ENCODE measurements at places on chromosomes 3 and 15.
A peak's percentile ranks its signal among the peaks of the same experiment; 100 is the strongest.

GRCh38 chr3:27976933-27977332, 254.8 kb upstream of the EOMES start:
- DNase-seq, result peak; percentile 82

GRCh38 chr3:4856136-4856535, 123.1 kb upstream of the BHLHE40 start:
- no peak for DNase-seq

- no peak for DNase-seq
Observed at GRCh38 chr3:111351334-111351733, 190.7 kb upstream of the CD96 start.

GRCh38 chr3:195180490-195181112, 90.4 kb downstream of the XXYLT1 start:
- DNase-seq, result no peak

- peak; percentile 81 for DNase-seq
Observed at GRCh38 chr3:64321747-64322146, 96.5 kb upstream of the PRICKLE2 start.

DNA sequence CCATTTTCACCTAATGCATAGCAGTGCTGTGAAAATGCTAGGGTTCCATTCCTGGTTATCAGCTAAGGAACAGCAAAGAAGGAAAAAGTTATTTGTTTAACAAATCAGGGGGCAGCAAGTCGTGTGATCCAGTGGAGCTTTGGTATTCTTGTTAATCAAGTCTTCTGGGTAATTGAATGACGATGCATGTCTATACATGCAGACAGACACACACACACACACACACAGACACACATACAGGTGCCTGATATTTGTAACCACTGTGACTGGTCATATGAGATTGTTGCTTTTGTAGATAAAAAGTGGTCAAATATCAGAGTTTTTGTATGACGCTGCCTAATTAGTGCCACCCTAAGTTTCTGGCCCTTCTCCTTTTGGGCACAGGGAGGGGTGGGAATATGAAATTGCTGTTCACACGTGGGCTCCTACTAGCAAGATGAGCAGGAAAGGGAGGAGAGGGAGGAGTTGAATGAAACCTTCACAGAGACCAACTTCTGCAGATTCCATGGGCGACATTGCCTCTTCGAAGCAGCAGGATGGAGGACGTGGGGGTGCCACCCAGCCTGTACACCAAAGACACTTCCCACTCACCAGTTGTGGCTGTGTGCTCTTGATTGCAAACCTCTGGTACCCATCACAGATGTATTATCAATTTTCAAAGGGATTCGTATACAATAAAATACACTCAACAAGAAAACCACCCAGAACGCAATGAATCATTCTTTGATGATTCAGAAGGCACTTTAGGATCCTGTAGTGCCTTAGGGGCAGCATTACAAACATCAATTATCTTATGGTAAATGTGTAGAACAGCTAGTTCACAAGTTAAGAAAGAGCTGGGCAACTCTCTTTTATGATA, 281.9 kb upstream of the ICE2 start:
- DNase-seq, result peak; percentile 64

GRCh38 chr3:100008081-100008698, 106.1 kb downstream of the FILIP1L start:
- no peak for DNase-seq

DNA sequence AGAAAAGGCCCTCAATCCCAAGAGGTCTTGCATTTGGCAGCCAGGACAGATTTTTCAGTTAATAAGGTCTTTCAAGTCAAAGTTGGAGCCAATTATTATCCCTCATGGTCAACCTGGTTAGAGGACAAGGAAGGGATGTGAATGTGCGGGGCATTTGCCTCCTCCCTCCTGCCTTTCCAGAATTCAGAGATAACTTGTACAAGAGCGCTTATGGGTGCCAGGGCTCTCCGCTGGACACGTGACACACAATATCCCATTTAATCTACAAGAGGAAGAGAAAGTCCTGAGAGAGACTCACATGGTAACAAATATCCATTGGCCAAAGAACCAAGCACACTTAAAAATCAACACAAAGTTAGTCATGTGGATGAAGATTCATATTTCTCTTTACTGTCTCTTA, 78.5 kb upstream of the ST8SIA2 start:
- no peak for DNase-seq

GRCh38 chr3:24837601-24838000, 343.0 kb upstream of the THRB start:
- no peak for DNase-seq

DNA sequence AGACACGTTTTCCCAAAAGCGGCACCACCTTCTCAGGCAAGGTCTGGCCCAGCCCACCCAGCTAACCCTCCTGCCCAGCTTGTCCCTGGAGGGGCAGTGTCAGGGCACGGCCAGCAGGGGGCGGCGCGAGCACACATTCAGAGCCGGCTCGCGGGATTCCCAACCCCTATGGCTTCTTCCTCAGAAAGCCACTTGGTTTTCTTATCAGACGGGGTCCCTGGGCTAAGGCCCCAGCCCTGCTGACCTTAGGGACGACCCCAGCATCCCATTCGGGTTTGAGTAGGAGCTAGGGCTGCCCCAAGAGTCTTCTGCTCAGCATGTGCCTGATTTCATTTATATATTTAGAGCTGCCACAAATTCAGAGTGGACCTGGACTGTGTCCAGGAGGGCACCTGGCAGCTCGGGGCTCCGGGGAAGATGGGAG, 14.5 kb downstream of the RLBP1 start:
- DNase-seq, result peak; percentile 51

GRCh38 chr15:49124371-49124770, 31.0 kb downstream of the COPS2 start:
- DNase-seq, result no peak

DNA sequence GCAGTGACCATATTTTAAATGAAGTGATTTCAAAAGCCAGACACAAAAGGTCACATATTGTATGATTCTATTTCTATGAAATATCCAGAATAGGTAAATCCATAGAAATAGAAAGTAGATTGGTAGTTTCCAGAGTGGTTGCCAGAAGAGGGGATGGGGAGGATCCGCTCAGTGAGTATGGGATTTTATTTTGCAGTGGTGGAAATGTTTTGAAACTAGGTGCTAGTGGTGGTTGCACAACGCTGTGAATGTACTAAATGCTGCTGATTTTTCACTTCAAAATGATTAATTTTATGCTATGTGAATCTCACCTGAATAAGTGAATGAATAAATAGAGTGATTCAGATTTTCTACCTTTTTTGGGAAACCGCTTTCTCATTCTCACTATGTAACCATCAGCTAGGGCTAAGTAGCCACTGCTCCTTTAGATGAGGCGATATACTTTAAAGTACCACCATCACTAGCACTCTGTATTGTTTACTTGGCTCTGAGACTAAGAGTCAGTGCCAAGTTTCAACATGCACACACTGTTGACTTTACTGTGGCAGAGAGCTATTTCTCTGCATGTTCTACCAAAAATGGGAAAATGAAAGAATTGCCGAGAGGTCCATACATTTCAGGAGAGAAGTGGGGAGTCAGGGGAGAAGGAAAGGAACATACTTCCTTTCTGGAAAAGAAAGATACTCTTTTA, 90.7 kb upstream of the GOLIM4 start:
- DNase-seq, result no peak

DNA sequence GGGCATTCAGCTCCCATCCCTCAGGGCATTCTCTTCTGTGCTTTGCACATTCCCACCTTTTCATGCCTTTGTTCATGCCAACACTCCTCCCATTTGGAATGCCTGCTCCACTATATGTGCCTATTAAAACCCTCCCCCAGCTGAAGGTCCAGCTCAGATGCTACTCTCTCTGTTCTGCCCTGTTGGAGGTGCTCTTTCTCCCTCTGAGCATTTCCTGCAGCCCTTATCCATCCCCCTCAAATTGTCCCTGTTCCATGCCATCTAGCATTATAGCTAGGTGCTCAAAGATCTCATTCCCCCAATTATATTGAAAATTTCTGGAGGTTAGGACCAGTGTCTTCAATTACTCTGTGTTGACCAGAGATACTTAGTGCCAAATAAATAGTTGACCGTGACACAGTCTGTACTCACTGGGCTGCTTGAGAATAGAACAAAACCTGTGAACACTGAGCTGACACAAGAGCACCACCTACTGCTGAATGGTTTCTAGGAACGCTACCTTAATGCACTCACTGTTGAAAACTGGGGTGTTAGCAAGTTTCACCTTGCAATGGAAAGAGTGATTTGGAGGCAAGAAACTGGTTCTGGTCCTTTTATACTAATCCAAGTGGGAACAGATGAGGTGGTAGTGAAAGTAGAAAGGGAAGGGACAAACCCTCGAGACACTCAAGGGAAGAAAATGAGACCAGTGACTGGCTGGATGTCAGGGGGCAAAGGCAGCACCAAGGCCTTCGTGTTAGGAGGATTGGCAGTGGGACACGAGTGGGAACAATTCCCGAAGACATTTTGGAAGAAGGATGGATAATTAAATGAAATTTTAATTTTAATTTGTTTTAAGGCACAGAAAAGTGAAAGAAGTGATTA, 289.8 kb upstream of the ROPN1 start:
- peak; percentile 58 for DNase-seq

DNA sequence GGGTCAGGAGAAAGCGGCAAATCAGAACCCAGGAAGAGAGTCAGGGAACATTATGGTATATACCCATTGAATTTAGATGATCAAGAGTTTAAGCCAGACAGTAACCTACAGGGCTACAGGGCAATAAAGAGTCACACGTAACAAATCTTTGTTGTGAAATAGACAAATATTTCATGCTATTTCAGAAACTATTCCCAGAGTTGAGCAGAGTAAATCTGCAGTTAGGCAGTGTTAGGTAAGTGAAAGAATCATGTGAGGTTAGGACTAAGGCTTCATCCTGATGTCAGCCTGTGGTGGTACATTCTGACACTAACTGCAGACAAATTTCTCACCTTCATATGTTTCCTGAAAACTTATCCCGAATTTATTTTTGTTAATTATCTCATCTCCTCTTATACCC, 153.0 kb downstream of the UBE2E2 start:
- no peak for DNase-seq

DNA sequence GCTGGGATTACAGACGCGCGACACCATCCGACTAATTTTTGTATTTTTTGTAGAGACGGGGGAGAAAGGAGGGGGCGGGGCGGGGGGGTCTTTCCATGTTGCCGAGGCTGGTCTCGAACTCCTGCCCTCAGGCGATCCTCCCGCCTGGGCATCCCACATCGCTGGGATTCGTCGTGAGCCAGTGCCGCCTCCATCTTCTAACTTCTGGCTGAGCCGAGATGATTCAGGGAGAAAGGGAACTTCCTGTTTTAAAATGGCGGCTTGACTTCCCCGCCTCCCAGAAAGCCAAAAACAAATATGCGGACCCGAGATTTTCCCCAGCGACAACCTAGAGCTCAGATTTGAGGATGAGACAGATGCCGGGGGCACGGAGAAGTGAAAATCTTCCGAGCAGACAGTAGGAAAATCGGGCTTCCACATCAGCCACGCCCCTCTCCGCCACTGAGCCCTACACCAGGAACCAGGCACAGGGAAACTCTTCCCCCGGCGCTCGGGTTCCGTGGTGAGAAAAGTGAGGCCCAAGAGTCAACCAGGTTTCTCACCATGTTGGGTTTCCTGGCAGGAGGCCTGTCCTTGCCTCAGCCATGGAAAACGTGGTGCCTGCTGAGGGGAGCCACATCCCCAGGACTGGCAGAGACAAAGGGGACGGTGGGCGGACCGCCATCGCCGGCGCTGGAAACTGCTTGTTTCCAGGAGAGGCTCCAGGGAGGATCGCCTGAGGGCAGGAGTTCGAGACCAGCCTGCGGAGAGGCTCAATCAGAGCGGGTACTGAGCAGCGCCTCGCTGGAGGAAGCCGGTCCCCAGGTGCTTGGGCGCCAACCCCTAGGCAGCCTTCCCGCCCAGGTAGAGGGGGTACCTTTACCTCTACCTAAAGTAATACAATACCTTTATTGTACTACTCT, 18.7 kb downstream of the CHST14 start:
- no peak for DNase-seq

- no peak for DNase-seq
Observed at GRCh38 chr15:99279827-99280226, 28.5 kb downstream of the LRRC28 start.

GRCh38 chr3:194879991-194880939, 194.6 kb downstream of the FAM43A start:
- no peak for DNase-seq

DNA sequence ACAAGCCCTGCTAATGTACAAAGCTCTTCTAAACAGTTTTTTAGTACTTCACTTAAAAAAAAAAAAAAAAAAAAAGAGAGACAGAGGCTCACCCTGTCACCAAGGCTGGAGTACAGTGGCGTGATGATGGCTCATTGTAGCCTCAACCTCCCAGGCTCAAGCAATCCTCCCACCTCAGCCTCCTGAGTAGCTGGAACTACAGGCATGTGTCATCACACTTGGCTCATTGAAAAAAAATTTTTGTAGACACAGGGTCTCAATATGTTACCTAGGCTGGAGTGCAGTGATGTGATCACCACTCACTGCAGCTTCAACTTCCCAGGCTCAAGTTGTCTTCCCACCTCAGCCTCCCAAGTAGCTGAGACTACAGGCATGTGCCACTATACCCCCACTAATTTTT, 47.6 kb upstream of the HEG1 start:
- DNase-seq, result no peak

DNA sequence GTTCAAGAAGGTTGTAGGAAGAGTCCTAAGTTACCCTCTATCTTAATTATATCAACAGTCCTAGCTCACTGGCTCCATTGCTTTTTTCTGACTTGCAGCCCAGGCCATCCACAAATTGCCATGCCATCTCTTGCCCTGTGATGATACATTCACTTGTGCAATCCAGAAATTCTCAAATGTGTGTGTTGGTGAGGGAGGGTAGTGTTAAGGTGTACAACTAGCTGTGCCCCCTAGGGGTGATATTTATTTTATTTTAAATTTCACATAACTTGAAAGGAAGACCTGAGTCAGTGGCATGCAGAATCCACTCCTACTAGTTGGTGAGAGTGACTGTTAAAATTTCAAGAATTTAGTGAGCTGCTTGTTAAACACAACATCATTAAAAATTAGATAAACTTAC, 156.1 kb upstream of the ANKRD28 start:
- peak; percentile 22 for DNase-seq

- peak; percentile 79 for DNase-seq
Observed at GRCh38 chr3:94036909-94037507, 8.6 kb upstream of the STX19 start.

GRCh38 chr15:67880651-67881182, 40.9 kb upstream of the RNU6-1 start:
- no peak for DNase-seq

- no peak for DNase-seq
Observed at GRCh38 chr3:102733791-102734563, 299.2 kb downstream of the ZPLD1 start.

DNA sequence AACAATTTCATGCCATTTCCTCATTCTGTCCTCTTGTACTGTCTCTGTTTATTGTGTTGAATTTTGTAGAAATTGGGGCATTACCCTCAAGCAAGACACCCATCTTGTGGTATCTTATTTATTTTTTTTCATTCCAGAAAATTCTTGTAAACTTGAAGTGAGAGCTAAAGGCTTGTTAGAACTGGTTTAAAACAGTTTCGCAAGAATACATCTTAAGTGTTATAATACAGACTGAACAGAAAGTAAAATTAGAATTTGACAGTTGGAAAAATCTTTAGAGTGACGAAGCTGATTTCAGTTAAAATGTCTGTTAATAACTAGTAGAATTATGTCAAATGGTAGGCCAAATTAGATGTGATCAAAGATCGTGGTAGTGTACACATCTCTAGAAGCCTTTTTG, 26.9 kb downstream of the RNF13 start:
- no peak for DNase-seq
